Stimulated activated CD4-positive, alpha-beta T cell treated with anti-CD3 and anti-CD28 coated beads, Interleukin-2, amount 100 ng/mL, for 4 hours (primary cell): ENCODE measurements at places on chromosomes 12 and 14.

DNA sequence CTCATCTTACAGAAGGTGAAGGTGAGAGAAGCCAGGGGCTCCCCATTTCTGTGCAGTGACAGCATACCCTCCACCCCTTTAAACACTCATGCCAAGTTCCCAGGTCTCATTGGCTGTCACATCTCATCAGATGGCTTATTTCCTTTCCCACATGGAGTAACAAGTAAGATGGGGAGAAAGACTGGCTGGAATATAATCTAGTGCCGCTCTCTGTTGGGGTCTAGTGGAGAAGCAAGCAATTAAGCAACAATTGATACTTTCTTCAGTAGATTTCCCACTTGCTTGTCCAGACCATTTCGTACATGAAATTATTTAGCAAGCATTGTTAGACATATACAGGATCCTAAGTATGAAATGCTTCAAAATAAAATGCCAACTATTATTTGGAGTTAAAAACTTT is 92.2 kb downstream of the SLC5A8 start:
- no peak for DNase-seq

DNA sequence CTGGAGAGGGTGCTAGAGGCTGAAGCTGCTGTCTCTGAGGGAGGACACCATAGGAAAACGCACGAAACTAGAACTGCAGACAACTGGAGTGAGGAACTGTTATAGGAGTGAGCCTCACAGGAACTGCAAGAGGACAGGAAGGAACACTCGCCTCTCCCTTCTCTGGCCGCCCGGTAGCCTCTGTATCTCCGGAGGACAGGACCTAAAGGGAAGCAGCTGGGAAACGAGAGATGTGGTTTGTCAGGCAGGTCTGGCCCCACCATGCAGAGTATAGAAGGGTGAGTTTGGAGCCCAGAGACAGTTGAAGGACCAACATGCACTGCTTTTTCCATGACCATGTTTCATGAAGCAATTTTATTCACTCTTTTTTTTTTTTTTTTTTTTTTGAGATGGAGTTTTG is 127.3 kb downstream of the EFCAB11 start:
- no peak for DNase-seq

GRCh38 chr14:56208520-56208919 is 90.3 kb downstream of the PELI2 start:
- no peak for DNase-seq

DNA sequence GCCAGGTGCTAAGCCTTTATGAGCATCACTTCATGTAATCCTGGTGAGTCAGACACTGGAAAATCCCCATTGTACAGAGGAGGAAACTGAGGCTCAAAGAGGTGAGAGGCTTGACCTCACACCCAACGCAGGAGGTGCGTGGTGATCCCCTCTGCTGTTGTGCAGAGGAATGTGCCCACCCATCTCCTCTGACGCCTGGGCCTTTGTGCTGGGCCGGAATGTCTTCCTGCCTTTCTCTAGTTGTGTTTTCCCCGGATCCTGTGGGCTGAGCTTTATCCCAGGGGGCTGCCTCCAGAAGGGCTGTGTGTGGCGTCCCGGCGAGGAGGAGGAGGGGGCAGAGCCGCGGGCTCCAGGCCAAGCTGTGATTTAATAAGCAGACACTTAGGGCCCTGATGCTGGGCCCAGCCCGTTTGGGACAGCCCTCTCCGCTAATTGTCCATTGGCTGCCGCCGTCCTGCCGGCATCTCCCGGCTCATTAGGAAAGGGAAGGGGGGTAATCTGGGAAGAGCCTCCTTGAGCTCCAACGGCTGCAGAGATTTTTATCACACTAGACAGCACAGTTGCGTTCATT is 653.6 kb downstream of the MED13L start:
- no peak for DNase-seq

- no peak for DNase-seq
These were observed 57.6 kb downstream of the SLC24A4 start for GRCh38 chr14:92380582-92380981.

- no peak for DNase-seq
These were observed 850.6 kb downstream of the RPS29 start for GRCh38 chr14:48735607-48736006.

GRCh38 chr14:32183151-32184058 is 18.4 kb upstream of the RNU6-7 start:
- no peak for DNase-seq

DNA sequence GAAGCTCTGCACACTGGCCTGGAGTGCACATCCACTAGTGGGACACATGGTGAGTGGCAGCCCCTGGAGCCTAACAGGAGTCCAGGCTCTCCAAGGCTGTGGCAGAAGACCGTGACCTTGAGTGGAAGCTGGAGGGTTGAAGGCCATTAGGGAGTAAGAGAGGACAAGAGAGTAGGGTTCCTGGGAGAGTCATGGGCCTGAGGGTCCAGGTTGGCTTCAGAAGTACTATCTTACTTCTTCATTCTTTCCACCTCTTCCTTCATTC is 406 bp downstream of the IL23A start:
- no peak for DNase-seq

DNA sequence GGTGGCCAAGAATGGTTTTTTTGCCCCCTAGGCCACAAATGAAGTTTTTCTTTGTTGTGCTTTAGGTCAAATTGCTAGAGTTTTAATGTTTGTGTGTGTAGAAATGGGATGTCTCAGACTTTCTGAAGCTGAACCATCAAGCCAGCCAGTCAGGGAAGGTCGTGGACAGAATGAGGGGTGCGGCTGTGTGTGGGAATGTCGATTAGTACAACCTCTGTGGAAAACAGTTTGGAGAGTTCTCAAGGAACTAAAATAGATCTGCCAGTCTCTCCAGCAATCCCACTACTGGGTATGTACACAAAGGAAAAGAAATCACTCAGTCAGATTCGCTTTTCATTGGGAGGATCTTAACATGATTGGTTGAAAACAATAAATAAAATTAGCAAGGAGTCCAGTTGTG is 44.5 kb downstream of the ACACB start:
- DNase-seq, result no peak

DNA sequence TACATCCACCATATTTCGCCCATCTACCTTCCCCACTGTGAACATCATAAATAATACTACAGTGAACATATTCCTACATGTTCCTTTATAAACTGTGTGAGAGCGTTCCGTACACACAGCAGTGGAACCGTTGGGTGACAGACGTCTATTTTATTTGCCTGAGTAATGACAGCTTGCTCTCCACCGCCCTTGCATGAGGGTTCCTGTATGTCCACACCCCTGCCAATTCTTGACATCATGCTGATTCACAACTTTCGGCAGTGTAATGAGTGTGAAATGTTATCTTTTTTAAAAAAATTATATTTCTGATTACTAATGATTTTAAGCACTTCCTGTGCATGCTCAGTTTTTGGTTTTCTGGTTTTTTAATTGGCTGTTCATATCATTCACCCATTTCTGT is 4.3 kb upstream of the RAD52 start:
- no peak for DNase-seq

- no peak for DNase-seq
These were observed 208.8 kb downstream of the VRK1 start for GRCh38 chr14:97005934-97006333.

GRCh38 chr14:73825551-73826188 is 26.0 kb upstream of the PTGR2 start:
- DNase-seq, result peak; percentile 75

DNA sequence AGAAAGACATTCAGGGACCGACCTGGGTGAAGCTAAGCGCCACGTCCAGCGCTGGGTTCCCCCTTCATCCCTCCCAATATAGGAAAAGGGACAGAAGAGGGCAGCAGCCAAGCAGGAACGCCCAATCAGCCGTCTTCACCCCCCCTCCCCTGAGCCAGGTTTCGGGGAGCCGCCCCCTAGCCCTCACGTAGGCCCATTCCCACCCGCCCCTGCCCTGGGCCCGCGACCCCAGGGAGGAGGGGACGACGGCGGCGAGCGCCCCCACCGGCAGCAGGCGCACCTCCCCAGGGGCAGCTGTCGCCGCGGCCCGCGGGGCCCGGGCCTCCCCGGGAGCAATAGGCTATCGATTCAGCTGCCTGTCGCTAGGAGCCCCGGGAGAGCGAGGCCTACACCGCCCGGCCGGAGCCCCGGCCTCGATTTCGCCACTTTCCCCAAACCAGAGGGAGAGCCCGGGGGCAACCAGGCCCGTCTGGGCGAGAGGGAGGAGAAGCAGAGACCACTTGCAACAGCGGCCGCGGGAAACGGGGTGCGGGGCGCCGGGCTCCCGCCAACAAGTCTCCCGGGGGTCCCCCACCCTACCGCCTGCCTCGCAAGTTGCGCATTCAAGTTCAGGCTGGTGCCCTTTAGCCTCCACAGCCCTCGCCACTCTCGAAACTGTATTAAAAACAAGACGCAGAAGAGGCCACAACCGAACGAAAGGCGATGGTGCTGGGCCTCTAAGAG is 1.3 kb downstream of the DCAF5 start:
- peak; percentile 72 for DNase-seq

- no peak for DNase-seq
These were observed 67.8 kb downstream of the NTF3 start for GRCh38 chr12:5499566-5500330.

DNA sequence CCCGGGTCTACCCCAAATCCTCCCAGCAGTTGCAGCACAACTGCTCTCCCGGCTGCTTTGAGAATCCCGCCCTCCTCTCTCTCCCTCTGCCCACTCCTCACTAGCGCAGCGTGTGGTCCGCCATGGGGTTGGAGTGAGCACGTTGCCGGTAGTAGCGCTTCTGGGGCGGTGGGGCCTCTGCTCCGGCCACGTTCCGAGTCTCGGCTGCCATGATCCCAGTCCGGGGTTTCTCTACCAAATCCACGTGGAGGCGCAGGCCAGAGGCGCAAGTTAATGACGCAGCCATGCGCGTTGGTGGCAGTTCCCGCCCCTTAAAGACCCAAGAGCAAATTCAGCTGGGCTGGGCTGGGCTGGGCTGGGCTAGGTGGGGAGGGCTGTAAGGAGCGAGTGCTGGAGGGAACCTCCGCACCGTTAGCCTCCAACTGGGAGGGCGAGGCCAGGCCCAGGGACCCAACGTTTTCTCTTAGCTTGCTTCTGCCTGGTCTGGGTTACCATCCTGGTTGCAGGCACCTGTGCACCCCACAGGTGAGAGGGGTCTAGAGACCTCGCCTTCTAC is at the start of gene METTL1:
METTL1 (minus strand) TSS at position 233 of the 556 bp plus-strand sequence; CDS start at position 211, 22 bp downstream.
- DNase-seq, result peak; percentile 91

- no peak for DNase-seq
These were observed 47.1 kb downstream of the GIT2 start for GRCh38 chr12:109949089-109949488.

DNA sequence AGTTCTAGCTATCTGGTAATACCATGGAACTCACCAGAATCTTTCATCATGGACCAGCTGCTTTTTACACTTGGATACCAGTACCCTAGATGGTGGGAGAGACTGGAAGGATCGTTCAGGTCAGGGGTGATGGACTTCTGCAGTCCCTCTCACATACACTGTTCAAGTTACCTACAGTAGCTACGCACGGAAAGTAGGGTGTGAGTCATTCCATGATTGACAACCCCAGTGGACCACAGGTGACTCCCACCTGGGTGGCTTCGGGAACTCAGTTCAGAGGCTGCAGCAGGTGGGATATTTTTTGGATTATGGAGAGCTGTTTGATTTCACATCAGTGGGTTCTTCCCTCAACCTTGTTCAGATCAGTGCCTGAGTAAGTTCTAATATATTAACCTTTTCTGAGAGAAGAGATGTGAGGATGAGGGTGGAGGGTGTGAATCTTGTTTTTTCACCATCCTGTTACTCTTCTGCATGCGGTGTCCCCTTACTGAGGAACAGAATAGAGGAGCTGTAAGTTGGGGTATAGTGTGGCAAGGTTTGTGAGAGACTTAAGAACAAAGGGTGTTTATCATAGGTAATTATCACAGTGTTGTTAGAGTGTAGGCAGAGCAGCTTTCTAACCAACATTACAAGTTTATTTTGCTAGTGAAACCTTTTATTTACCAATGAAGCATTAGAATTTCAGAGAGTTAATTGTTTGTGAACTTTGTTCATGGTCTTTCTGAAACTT is 39.6 kb downstream of the PRKCH start:
- no peak for DNase-seq

DNA sequence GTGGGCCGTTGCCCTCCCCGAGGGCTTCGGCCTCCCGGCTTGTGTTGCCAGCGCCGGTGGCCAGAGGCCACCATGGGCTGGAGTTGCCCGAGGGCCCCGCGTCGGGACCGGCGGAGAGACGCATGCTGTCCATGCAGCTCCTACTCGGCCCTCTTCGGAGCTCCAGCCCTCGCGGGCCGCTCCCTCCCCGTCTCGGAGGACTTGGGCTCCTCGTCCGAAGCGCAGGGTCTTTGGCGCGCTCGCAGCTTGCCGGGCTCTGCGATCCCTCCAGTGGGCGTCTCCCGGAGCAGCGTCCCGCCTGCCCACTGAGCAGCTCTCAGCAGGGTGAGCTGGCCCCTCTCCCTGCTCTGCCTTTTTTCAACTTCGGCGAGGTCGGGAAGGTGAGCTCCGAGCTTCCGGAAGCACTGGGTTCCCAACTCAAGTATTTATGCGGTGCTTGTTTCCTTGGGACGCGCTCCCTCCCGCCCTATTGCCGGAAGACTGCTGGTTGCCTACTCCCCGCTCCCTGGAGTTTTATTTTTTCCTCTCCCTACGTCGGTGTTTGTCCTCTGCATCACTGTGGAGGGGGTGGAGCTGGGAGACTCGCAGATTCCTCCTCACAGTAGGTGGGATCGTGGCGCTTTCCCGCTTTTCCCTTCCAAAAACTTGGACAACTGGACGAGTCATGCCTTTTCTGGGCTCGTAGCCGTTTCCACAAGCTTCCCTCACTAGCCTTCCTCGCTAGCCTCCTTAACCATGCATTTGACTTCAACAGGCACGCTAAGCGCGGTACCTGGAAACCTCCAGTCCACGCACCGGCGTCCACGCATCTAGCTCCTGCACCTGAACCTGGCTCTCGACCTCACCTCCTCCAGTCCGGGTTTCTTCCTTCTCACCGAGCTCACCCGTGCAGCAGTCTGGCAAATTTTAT is at the start of gene AVPR1A:
AVPR1A (minus strand) TSS at position 489 of the 910 bp plus-strand sequence; CDS start at position 124, 365 bp downstream.
- no peak for DNase-seq

DNA sequence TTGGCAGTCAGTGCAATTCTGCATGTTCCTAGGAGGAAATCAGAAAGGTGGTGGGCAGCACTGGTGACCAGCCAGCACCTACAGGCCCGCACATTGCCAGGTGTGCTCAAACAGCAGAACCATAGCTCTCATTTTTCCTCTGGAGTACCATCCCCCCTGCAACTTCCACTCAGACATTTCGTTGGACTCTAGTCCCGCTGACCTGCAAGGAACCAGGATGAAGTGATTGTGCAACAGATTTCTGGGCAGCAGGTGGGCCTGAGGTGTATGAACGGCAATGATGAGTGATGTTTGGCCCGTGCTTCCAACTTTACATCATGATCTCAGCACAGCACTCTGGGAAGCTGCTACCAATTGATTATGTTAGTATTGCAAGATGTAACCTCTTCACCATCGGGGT is 129.9 kb downstream of the NTF3 start:
- DNase-seq, result no peak

DNA sequence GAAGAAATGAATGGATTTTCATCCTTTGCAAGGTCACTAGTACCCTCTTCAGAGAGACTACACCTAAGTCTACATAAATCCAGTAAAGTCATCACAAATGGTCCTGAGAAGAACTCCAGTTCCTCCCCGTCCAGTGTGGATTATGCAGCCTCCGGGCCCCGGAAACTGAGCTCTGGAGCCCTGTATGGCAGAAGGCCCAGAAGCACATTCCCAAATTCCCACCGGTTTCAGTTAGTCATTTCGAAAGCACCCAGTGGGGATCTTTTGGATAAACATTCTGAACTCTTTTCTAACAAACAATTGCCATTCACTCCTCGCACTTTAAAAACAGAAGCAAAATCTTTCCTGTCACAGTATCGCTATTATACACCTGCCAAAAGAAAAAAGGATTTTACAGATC is 40.8 kb downstream of the SPATA7 start:
- DNase-seq, result no peak
